NCI-H1436 treated with DMSO at 0.1 percent for 48 hours (cell line): ENCODE measurements at places on chromosomes 12 and 14.

GRCh38 chr12:57618966-57619433 lies 7.8 kb downstream of the ARHGEF25 start:
- no peak for DNase-seq

DNA sequence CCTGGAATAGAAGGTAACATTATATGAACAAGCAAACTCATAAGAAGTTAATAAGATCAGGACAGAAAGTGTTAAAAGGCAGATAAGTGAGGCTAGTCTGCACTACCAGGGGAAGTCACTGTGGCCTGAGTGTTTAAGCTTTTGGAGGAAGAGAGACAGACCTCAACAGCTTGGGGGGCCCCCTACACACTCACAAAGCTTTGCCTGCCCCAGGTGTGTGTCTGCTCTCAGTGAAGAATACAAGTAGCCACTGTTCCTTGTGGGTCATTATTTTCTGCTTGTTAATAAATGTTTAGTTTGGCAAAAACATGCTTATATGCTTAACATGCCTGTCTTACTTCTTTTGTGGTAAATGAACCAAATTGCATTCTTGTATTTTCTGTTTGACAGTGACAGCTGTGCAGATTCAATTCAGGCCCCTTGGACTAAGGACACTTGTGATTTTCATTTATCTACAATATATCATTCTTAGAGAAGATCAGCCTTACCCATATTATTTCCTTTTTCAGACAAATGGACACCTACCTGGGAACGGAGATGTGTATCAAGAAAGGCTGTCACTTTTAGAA lies 50.7 kb upstream of the C12orf71 start:
- DNase-seq: no peak

GRCh38 chr12:31321897-31322228 lies 4.1 kb downstream of the SINHCAF start:
- no peak for DNase-seq

DNA sequence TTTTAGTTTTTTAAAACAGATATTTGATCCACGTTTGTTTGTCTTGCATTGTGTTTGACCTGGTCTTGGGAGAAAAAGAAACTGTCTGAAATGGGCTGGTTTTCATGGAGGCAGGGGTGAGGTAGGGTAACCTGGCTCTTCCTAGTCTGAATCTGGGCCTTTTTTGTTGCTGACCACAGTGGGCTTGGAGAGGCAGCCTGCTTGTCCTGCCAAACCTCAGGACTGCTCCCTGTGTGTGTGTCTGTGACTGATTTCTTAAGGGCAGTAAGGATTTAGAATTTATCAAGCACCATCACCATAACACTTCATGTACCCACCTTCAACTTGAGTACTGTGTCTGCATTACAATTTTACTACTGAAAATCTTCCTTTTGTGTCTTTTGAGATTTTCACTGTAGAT lies 28.5 kb downstream of the DAAM1 start:
- DNase-seq: no peak

DNA sequence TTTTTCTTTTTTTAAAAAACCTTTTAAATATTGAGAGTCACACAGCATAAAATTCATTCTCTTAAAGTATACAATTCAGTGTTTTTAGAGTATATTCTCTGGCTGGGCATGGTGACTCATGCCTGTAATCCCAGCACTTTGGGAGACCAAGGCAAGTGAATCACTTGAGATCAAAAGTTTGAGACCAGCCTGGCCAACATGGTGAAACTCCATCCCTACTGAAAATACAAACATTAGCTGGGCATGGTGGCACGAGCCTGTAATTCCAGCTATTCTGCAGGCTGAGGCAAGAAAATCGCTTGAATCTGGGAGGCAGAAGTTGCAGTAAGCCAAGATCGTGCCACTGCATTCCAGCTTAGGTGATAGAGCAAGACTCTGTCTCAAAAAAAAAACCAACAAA lies 68.4 kb upstream of the BCAT1 start:
- DNase-seq: no peak

GRCh38 chr14:53927171-53927570 lies 29.5 kb downstream of the BMP4 start:
- no peak for DNase-seq

- no peak for DNase-seq
These were observed 46.0 kb upstream of the ESRRB start for GRCh38 chr14:76329951-76330350.

DNA sequence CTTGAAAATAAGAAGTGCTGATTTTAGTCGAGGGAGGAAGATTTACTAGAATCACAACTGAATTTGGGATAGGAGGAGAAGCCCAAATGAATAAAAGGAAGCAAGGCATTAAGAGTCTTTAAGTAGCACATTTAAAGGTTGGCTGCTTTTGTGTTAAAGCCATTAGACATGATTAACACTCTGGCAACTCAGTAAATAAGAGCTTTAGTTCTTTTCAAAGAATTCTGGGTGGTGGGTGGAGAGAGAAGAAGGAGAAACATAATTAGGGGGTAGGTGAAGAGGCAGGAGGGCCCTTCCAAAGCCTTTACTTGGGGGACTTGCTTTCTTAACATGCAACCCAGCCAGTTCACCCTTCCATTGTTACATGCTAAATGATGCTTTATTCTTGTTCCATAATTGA lies 284.6 kb upstream of the SEL1L start:
- no peak for DNase-seq

- no peak for DNase-seq
These were observed 33.5 kb downstream of the PYGL start for GRCh38 chr14:50910495-50911420.

- DNase-seq: no peak
These were observed 19.4 kb downstream of the BDKRB1 start for GRCh38 chr14:96275177-96276112.

GRCh38 chr12:26281320-26281719 lies 85.9 kb downstream of the SSPN start:
- DNase-seq: no peak

DNA sequence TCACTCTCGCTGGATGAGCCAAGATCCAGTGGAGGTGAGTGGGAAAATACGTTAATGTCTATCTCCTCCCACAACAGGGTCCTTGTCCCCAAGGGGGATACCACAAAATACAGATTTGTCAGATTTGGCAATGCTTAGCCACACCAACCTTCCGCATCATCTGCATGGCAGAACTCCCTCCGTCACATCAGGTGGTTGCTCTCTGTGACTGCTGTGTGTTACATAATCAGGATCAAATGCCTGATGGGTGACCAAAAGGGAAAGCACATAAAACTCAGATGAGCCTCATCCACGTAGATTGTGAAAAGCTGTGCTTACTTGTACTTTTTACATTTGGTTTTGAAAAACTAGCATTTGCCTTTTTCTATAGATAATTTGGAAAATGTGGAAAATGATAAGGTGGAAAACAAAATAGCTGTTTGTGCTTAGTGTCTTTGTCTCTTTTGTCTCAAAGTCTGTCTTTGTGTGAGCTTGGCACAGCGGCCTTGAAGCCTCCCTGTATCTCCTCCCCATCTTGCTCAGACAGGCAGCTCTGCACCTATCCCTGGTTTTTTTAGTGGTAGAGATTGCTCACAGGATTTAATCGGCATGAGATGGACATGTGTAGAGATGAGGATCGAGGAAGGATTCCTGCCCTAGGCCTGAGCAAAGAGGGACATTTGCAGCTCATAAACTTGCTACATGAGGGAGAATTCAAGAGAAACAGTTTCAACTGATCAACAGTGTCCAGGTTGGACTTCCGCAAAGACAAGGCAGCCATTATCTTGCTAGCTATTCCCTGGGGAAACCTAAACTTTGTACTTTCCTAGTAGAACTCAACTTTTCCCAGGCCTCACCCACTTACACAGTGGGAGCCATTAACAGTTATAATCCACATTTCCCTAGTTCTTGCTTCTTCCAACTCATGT lies 3.6 kb upstream of the FGF6 start:
- DNase-seq: no peak

DNA sequence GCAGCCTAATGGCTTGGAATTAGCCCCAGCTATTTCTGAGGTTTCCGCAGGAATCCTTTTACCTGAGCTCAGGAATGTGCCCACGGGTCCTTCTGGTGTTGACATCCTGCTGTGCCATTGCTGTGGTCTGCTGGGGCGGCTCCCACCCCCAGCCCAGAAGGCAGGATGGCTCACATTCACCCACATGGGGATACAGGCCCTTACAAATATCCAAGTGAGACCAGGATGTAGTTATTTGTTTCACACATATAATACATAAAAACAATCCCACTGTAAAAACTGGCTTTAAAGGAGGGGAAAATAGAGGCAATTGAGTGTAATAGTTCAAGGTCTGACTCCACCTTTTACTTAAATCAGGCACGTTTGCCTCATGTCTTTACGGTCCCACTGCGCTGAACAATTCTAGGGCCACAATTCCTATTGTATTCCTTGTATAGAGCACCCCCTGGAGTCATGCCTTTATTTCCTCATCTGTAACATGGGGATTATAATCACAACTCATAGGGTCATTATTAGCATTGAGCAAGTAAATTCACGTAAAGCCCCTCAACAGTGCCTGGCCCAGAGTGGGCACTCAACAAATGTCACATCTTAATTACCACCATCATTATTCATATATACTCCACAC lies 57.2 kb upstream of the FICD start:
- DNase-seq: no peak

GRCh38 chr12:77837876-77838291 lies 7.2 kb downstream of the NAV3 start:
- DNase-seq: no peak

DNA sequence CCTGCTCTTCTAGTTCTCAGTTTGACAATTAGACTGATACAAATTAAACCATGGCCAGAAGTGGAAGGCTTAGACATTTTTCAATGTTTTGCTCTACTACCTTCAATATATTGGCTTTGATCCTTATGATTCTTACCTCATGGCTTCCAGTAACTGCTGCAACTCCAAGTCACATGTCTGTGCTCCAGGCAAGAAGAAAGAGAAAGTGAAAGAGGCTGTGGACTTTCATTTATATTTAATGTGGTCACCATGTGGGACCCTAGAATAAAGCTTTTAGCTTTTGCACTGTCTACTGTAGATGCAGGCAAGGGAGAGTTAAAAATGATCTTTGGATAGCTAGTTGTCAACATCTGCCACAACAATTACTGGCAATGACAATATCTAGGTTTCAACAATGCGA lies 214.3 kb upstream of the PDE3A start:
- no peak for DNase-seq

GRCh38 chr14:41423503-41423902 lies 183.2 kb upstream of the LRFN5 start:
- DNase-seq: no peak

DNA sequence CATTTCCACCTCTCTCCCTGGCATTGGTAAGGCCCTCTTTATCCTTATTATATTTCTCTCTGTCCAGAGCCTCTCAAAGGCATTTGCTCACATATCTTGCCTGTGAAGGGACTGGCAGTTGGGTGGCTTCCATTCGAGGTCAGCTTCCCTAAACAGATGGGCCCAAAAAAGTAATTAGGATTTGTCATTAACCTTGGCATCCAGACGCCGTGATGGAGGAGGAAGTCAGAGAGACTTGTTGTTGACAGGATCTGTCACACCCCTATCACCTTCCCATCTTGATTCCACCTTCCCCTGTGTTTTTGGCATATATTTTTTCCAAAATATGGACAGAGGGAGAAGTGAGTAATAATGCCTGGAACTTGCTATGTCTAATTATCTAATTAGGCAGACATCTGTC lies 54.0 kb upstream of the OAS1 start:
- no peak for DNase-seq

DNA sequence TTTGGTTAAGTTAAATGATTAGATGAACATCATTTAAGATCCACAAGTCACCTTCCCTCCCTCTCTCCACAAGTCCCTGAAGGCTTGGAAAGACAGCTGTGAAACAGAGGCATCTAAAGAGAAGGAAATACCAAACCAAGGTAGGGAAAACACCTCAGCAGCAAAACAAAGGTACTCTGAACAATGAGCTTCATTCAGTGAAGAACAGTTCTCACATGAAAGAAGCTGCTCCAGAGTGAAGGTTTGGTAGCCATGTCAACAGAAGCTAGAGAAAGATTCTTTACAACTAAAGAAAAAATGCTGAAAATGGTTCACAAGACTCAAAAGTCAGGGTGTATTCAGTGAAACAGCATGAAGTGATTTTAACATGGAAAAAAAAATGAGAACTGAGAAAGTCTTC lies 69.4 kb downstream of the FGD6 start:
- DNase-seq: no peak

GRCh38 chr12:16260206-16260605 lies 17.3 kb downstream of the SLC15A5 start:
- DNase-seq: no peak

DNA sequence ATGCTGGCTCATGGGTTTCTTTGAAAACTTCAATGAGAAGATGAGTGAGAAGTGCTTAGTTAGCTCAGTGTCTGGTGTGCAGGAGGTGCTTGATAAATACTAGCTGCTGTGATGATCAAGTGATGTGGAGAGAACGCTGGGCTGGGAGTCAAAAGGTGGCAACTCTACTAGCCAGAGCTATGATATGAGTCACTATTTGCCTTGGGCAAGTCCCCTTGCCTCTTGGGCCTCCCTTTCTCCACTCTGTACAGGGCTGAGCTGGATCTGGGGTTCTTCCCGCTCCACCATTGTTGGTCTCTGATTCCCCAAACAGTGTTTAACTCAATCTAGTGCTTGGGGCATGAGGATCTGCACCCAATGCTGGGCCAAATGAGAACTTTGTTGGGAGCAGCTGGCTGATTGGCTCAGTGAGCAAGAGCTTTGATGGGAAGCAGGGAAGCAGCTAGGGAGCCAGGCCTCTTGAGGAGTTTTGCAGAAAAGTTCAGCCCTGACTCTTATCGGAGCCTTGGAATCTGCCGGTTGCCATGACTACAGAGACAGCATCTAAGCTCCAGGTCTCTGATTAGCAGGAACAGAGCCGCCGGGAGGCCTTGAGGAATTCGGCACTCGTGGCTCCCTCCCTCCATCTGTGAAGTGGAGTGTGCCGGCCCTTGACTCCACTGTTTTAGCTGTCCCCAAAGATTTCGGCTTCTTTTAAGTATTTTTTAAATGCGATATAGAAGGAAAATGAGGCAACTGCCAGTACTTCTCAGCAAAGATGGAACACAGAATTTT lies 82.1 kb upstream of the HSPB8 start:
- no peak for DNase-seq

GRCh38 chr12:124053851-124054250 lies 80.8 kb downstream of the ZNF664 start:
- no peak for DNase-seq

GRCh38 chr12:31315044-31315715 lies 10.8 kb downstream of the SINHCAF start:
- DNase-seq: no peak

GRCh38 chr12:75825686-75826085 lies 205.9 kb downstream of the PHLDA1 start:
- DNase-seq: no peak

DNA sequence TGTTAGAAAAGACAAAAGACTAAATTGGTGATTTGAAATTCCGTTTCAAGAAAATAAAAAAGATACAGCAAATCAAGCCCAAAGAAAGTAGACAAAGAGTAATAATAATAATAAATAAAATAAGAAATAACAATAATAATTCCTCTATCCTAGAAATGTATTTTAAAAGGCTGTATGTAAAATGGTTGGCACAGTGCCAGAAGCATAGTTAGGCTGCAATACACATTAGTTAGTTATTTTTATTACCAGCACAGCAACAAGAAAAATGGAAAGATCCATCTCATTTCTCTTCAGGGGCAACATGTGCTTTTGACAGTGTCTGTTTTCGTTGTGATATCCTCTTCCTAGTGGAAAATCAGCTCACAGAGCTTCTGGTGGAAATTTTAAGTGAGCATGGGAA lies 174.1 kb upstream of the TMTC1 start:
- DNase-seq: no peak
